ENCODE measurements at places on chromosomes 3 and 15.

DNA sequence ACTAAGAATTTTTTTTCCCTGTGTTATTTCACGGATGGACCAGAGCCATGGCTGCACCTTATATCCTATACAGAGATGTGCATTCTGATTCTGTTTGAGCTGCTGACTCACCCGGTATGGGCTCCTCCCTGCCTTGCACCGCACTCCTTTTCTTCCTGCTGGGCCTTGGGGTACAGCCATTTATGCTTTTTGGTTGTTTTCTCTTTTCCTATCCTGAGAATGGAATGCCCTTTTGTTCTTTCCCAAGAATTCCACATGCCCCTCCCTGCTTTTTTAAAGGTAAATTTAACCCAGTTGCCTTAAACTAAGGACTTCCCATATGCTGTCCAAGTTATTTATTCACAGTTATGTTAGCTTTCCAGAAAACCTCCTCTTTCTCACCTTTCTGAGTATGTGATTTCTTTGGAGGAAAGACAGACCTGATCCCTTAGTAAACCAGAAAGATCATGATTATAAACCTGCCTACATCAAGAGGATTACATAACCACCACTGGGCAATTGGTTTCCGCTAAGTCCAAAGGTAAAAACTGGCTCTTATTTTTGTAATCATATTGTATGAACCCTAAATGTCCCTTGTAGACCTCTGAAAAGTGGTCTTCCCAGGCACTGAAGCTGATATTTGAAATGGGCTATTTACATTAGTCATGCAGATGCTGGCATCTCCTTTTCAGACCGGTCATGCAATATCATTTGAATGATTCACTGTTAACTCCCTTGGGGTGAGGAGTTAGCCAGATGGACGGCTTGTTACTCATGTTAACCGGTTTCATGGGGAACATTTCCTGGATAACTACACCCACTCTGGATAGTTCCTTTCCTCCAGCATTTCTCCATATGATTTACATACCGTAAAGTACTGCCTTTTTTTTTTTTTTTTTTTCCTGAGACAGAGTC is 45.5 kb downstream of the TMOD3 start:
- no peak for DNase-seq

- DNase-seq, result no peak
Measured at GRCh38 chr3:73605412-73605811, 19.3 kb downstream of the PDZRN3 start.

DNA sequence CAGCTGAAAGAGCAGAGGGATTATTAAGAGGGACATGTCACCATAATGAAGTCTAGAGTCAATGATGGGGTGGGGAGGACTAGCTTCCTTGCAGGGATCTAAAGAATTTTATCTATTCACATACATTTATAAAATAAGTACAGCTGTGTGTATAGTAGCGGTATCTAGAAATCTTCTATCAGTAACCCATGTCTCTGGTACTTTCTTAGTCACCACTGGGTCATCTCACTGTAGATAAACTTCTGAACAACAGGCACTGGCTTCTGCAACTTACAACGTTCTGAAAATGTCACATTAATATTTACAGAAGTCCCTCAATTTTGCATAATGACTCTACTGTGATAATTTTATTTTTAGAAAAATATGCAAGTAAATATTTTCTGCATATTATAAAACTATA is 401.7 kb downstream of the TBC1D5 start:
- no peak for DNase-seq

- DNase-seq, result no peak
Measured at GRCh38 chr3:169666376-169667165, 3.1 kb upstream of the MECOM start.

DNA sequence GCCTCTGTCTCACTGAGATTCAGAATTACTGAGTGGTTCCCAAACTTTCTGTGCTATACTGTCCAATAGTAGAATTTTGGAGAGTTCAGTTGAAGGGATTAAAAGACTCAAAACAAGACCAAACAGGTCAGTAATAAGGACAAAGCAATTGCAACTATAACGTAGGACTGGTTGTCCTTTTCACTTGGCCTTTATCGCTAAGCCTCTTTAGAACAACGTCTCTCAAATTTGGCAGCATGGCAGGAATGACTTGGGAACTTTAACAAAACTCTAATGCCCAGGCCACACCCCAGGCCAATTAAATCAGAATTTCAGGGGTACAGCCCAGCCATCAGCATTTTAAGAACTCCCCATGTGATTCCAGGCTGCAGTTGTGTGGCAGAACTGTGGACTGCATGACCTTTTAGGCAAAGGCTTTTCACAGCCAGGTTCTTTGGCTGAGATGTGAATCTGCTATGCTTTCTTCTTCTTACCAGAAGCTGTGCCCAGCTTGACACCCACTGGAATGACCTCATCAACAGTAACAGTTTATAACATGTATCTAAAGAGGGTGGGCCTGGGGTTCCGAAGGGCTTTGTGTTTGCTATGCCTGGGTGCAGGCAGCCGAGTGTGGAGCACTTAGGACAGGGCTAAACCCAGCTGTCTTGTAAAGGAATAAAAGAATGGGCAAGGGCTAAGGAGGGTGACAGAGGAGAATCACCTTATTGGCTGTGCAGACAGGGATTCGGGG is 226.2 kb upstream of the PRICKLE2 start:
- no peak for DNase-seq

GRCh38 chr3:158405507-158405906 is 165.5 kb upstream of the MLF1 start:
- DNase-seq, result no peak

- no peak for DNase-seq
Measured at GRCh38 chr15:63348392-63348791, 33.3 kb downstream of the CA12 start.

DNA sequence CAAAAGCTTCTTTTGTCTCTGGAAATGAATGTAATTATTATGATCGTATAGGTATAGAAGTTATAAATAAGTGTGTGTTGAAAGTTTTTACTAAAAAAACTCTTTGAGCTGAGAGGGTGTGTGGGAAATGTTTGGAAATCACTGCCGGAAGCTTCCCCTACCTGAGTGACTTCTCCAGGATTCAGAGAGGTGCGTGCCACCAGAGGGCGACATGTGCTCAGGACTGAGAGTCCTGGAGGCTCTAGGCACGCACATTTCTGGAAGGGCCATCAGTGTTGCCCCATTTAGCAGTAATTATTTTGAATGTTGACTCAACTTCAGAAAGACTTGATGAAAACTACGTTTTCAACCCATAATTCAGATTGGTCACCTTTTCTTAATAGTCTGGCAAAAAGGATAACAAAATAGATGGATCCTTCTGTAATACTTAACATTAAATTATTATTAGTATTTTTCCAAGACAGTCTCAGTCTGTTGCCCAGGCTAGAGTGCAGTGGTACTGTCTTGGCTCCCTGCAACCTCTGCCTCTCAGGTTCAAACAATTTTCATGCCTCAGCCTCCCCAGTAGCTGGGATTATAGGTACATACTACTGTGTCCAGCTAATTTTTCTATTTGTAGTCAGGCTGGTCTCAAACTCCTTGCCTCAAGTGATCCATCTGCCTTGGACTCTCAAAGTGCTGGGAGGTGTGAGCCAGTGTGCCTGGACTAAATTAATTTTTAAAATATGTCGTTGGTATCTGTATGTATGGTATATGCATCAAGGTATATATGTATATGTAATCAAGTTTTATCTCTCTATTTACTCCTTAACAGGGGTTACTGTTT is 34.5 kb downstream of the GPR171 start:
- no peak for DNase-seq

GRCh38 chr3:149547413-149547812 is 72.9 kb downstream of the TM4SF4 start:
- DNase-seq, result no peak

DNA sequence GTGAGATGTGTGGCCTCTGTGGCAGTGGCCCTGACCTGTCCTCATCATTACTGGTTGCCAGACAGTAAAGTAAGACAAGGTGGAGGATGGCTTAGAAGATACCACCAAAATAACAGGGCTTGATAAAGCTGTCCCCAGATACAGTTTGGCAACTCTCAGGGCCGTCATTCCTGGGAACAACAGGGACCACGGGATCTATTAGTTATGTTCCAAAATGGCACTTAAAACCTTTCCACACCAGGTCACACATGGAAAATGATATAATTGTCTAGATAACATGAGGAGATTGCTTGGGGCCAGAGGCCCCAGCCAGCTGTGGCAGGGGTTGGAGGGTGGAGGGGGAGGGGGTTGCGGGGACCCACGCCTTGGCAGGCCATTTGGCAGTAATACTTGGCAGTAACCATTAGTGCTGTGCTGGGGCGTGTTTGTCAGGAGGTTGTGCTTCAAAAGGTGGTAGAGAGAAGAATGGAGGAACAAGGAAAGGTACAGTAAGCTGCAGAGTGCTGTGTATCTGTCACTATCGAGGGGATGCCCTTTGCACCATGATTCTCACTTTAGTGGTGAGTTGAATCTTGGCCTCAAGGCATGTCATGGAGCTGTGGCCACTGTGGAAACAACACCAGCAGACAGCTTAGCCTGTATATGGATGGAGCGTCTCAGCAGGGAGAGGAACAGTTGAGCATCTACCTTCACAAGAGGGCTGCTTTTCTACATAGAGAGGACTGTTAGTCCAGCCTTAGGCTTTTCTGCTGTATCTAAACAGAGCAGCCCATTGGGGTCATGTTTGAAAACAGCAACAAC is 14.0 kb downstream of the PLCL2 start:
- no peak for DNase-seq

DNA sequence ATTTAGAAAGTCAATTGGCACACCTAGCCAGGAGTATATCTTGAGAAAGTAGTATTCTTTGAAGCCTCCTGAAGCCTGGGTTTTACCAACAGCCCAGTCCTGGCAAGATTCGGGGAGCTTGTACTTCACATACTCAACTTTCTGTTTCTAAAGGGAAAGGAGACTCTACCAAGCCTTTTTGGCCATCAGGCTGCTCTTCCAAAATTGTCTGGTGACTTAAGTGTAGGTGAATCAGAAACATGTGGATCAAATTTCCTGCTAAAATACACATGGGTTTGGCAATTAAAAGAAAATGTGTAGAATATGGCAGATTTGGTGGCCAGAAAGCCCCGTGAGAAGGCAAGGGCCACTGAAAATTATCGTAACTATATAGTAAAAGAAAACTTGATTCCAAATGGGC is 15.9 kb upstream of the GREM1 start:
- no peak for DNase-seq

- DNase-seq, result no peak
Measured at GRCh38 chr3:72011485-72011884, 226.5 kb upstream of the PROK2 start.

DNA sequence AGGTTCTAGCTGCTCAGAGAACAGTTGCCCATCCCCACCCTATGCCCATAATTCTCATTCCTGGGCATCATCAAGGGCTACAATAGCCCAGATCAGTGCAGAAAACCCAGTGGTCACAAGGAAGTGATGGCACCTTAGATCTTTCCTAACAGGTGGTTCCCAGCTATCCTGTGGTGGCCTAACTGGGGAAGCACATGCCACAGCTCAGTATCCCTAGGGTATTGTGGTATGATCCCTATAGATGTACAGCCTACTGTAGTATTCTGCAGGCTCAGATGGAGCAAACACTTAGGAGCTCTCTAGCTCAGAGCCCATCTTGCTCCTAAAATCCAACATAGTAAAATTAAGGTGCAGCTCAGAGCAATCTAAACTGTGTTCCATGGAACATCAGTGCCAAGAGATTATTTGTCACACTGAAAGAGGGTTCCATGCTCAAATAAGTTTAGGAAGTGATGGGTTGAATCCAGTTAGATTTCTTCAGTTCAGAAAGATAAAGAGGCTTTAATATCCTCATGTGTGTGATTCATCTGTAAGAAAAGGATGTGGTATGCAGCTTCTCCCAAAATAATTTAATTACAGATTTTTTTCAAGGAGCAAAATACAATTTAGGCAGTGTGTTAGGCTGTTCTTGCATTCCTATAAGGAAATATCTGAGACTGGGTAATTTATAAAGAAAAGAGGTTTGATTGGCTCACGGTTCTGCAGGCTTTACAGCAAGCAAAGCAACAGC is 4.4 kb downstream of the A4GNT start:
- DNase-seq, result no peak

DNA sequence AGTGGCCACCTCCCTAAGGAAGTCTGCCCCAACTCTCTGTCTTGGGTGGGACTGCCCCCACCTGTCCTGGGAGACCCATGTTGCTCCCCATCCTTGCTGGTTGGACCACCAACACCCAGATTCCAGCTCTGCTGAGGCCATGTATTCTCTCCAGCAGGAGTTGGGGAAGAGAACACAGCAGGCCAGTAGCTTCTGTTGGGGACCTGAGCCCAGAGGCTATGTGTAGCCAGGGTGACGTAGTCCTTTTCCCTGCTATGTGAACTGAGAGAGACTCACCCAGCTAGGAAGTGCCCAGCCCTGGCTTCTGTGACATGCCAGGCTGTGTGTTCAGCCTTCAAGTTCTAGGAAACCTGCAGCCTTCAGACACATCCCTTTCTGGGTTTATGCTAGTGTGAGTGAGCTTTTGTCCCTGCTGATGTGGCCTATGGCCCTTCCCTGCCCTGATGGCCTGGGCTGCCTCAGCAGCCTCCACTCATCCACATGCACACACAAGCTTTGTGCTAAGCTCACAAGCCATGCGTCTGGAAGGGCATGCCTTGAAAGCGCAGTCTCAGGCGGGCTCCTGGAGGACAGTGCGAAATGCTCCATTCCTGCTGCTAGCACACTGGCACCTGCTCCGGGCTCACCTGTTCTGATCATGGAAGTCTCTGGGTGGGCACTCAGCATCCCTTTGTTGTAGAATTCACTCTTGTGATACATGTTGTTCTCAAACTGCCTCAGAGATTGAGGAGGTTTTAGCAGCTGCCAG is 42.6 kb downstream of the KY start:
- no peak for DNase-seq

DNA sequence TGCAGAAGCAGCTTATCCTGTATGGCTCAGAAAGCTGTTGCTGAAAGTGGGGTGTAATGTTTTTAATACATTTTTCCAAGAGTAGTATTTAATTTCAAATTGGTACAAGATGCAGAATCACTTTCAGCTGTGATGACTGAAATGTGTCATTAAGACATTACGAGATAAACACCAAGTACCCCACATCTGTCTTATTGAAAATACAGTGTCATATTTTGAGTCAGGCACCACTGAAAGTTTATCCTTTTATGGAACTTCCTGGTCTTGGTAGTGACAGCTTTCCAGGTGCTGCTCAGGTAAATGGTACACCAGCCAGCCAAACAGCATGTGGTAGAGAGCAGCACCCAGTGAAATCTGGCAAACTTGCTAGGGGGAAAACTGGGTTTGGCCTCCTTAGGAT is 16.9 kb downstream of the ASTE1 start:
- DNase-seq, result no peak
